ENCODE measurements at places on chromosomes 6 and 20. TPM values are rescaled to one million over a fixed set of nuclear protein-coding genes. Genes with fewer than 3 reads are reported as not detected.

DNA sequence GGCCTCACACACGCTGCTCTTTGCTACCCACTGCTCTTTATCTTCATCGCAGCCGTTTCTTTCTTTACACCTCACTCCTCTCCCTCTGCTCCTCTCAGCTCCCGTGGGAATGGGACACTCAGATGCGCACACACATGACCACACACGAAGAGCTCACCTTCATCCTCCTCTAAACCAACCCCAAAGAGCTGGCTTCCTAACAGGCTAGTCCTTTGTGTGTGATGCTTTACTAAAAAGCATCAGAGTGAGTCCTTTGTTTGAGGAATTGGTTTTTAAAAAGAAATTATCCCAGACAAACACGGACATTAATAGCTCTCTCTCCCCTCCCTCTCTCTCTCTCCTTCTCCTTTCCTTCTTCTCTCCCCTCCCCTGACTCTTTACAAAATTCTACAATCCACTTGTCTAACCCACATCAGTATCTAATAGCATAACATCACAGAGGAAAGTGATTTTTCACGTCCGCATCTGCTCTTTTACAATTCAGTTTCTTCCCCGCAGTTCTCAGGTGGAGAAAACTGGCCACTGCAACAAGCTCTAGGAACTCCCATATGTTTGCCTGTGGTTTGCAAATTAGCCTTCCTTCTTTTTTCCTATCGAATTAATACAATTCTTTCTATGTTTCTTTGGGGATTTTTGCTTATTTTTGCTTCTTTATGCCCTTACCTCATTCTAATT, 306.8 kb upstream of the CNR1 start:
- no peak for DNase-seq

GRCh38 chr6:17971128-17972073, 16.0 kb downstream of the KIF13A start:
- peak; percentile 86 for DNase-seq

GRCh38 chr6:113664909-113665308, 192.2 kb upstream of the MARCKS start:
- no peak for DNase-seq

DNA sequence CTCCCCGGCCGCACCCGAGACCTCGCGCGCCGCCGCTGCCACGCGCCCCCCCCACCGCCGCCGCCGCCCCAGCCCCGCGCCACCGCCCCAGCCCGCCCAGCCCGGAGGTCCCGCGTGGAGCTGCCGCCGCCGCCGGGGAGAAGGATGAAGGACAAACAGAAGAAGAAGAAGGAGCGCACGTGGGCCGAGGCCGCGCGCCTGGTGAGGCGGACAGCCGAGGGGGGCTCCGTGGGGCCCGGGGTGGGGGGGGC, 426 bp downstream of the ASXL1 start:
- no peak for DNase-seq

- no peak for DNase-seq
Observed at GRCh38 chr6:138586638-138587037, 87.3 kb upstream of the NHSL1 start.

The FAM83B gene
- not detected for total RNA-seq

The PXMP4 gene
- 0.74 TPM for total RNA-seq

- no peak for DNase-seq
Observed at GRCh38 chr6:88458662-88459061, 292.5 kb upstream of the CNR1 start.

The MUC21 gene
- total RNA-seq: not detected

The CARMIL1 gene
- total RNA-seq: 13.4 TPM

DNA sequence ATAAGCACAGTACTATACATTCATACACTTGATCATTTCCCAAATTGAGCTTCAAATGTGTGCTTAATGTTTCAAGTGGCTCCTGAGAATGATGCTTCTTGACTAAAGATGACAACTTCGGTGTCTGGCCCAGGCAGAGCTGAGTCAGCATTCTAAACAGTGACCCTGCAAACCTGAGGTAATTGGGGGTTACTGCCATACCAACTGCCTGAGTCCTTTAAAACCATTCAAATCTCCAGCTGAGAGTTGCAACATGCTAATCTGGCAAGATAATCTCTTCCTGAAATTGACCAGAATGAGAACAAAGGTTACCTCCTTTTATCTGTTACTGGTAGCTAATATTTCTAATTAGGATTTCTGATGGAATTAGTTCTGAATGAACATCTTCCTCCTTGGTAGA, 8.2 kb downstream of the BACH2 start:
- peak; percentile 16 for DNase-seq

The CRYBG1 gene
- 14.1 TPM for total RNA-seq

- DNase-seq: no peak
Observed at GRCh38 chr20:15596220-15596890, 976.9 kb downstream of the KIF16B start.

GRCh38 chr6:17179530-17180073, 77.8 kb downstream of the STMND1 start:
- peak; percentile 38 for DNase-seq

DNA sequence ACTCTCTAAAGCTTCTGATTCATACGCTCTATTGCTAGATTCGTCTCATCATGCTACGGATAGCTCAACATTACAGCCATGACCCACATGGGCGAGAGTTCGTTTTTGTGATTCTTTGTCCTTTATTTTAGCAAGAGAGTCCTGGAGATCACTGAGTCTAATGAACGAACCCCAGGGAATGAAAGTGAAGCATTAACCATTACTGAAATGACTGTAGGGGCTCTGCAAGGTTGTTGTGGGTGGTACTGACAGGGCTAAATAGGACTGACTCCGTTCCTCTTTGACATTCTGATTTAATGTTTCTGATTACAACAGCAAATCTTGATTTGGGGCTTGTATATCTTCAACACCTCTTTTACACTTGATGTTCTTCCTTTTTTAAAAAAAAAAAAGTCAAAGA, 13.7 kb upstream of the RTF2 start:
- DNase-seq: no peak

- no peak for DNase-seq
Observed at GRCh38 chr6:42610416-42610815, 46.6 kb downstream of the UBR2 start.

Measured in Daoy (cell line).